ENCODE measurements at places on chromosomes 11 and 22.

- no peak for DNase-seq
These were observed 5.2 kb downstream of the APOL4 start for GRCh38 chr22:36196254-36197064.

DNA sequence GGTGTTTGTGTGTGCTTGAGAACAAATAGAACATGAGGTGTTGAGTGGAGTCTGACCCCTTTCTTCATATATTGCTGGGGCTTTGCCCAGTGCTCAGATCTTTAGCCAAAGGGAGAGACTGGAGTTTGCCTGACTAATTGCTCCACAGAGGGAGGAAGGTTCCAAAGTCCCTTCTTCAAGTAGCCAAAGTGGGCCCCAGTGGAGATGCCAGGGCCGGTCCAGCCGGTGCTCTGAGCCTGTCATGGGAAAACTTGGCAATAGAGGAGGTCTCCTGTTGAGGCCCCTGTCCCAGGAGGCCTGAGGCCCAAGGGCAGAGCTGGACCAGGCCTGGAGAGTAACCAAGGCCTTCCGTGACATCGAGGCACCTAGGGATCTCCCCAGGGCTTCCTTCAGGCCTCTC is 112.3 kb downstream of the DSCAML1 start:
- no peak for DNase-seq

DNA sequence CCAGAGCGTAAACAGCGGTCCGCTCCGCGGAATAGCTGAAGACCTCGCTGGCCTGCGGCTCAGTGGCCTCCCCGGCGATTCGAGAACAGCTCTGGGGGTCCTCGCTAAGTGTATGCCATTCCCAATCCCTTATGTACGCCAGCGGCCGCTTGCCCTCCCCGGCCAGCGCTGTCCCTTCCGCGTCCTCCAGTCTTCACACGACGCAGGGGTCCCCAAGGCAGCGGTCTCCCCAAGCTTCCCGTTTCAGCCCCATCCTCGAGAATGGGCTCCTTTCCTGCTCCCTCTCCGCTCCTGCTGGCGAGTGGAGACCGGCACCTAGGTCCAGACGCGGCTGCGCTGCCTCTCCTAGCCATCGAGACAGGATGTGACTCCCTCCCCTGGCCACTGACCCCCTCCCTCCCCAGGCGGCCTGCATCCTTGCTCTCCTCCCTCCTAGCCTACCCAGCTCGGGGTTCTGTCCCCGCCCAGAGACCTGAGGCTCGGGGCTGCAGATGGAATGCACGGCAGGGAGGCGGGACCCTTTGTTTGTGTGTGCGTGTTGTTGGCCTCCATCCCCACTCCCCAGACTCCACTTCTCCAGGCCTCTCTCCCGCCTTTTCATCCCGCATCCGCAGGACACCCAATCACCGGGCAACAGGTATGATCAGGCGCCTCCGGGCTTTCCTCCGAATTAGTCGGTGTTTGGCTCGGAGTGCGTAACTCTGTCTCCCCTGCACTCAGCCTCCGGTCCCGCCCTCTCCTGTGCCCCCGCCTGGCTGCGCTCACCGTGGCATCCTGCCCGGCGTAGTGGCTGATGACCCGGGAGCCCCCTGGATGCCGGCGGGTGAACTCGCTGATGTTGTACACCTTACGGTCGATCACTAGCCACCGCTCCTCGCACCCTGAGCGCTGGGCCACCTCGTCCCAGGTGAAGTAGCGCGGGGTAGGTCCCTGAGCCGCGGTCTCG is 740 bp downstream of the FADS1 start:
- DNase-seq: peak; percentile 75

DNA sequence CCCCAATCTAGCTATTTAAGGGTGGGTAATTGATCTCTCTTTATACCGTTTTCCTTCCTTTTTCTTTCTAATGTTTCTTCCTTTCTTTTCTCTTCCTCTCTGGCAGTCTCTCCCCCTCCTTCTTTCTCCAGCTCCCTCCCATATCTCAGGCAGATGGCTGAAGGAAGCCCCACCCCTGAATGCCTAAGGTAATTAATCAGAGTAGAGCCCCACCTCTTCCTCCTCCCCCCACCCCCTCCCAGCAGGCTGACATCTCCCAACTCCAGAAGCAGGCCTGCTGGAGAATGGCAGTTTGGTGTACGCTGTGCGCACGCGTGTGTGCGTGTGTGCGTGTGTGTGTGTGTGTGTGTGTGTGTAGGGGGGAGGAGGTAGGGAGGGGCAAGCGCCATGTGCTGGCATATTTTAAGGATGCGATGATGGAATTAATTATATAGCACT is 122.6 kb downstream of the APOL5 start:
- DNase-seq: peak; percentile 68

- no peak for DNase-seq
These were observed 170.8 kb downstream of the TBC1D22A start for GRCh38 chr22:46933040-46933930.

- no peak for DNase-seq
These were observed 37.5 kb downstream of the FAM227A start for GRCh38 chr22:38618682-38619081.

DNA sequence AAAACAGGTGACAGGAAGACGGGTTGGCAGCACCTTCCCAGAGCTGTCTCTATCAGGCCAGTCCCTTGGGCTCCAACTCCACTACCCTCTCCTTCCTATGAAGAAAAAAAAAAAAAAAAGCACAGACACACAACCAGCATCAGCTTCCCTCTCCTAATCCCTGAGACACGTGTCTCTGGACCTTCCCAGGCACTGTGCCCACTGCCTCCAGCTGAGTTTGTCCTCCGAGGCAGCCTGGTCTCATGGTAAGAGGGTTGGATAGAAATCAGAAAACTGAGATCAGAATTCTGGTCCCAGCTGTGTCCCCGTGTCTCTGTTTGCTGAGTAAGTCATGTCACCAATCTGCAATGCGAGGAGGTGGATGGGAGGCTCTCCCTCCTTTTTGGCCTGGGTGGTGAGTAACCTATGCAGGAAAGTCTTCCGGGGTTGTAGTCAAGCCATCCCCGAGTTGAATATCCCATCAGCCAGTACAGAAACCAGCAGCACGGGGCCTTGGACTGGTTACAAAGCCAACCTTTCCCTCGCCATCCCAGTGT is 193.7 kb upstream of the TBCEL start:
- DNase-seq: peak; percentile 41

DNA sequence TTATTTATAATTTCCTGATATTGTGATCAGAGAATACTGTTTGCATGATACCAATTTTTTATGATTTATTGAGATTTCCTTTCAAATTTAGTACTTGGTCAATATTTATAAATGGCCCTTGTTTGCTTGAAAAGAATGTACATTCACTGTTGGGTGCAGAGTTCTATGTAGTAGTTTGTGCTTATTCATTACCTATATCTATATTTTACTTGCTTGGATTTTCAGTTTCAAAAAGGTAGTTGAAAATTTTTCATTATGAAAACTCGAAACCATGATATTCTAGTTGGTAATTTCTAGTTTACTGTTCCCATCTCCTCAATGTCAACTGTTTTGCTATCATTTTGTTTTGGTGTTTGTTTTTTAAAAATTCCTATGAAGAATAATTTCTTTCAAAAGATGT is 155.7 kb downstream of the AASDHPPT start:
- DNase-seq: no peak

GRCh38 chr11:115676206-115676605 is 172.0 kb upstream of the CADM1 start:
- DNase-seq: peak; percentile 83

DNA sequence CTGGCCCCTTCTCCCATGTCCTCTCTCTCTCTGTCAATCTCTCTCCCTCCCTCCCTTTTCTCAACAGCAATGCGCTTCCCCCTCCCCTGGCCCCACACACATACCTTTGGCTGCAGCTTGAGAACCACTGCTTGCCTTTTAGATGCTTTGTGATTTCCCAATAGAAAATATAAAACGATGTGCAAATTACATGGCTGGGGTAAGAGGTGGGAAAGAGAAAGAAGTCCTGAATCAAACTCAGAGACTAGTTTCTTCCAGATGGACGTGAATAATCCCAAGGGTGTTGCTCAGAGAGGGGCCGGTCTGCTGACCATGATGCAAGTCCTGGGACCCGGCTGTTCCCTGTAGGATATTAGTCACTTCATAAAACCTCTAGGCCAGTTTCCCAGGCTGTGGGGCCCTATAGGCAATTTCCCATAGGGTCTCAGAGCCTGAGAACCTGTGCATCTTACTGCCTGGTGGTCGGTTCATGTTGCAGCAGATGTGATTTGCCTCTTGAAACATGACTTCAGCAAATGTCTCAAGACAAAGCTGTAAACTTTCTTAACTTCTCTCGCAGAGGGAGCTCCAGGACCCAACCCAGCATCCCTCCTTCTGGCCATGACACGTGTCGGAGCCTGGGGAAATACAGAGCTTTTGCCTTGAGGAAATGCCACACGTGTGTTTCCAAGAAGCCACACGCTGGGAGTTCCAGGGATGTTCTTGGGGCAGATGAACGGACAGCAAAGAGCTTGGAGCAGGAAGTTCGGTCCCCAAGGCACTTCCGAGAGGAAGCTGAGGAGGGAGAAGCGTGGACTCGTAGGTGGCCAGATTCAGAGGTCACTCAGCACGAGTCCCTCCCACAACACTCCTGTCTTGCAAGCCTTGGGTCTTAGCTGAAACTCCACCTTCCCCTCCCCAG is 34.5 kb upstream of the ETS1 start:
- DNase-seq: no peak

DNA sequence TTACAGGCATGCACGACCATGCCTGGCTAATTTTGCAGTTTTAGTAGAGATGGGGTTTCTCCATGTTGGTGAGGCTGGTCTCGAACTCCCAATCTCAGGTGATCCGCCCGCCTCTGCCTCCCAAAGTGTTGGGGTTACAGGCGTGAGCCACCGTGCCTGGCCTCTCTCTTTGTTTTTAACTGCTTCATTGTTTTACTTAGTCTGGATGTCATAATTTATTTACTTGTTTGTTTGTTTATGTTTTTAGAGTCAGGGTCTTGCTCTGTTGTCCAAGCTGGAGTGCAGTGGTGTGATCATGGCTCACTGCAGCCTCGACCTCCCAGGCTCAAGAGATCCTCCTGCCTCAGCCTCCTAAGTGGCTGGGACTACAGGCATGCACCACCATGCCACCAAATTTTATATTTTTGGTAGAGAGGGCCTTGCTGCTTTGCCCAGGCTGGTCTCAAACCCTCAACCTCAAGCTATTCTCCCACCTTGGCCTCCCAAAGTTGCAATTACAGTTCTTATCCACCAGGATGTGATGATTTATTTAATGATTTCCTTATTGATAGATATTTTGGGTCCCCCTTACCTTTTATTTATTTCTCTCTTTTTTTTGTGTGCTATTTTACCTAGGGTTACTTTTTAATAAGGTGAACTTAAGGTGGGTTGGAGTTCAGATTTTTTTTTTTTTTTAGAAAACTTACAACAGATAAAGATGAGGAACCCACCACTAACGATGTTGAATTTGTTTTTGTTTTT is 52.6 kb upstream of the ADA2 start:
- no peak for DNase-seq

GRCh38 chr11:94149431-94150017 is 20.9 kb downstream of the PANX1 start:
- no peak for DNase-seq
